A549 treated with AZD2906 at 1 μM for 4 hours (cell line): ENCODE measurements at places on chromosomes 3 and 15. TPM values are rescaled to one million over a fixed set of nuclear protein-coding genes. Genes with fewer than 3 reads are reported as not detected.

Gene TCAIM
- 7.0 to 8.3 TPM (median 7.5 TPM) in 5 replicates for total RNA-seq

Gene XIRP1
- 0.17 to 0.25 TPM (median 0.19 TPM) in 5 replicates for total RNA-seq

Gene GHSR
- not detected in 5 replicates for total RNA-seq

Gene GP9
- 0.14 TPM in 1 of 5 replicates, not detected in the others for total RNA-seq

Gene CCK
- 1.7 to 2.9 TPM (median 1.9 TPM) in 5 replicates for total RNA-seq

Gene ARL14
- total RNA-seq, result 0.30 to 0.59 TPM (median 0.41 TPM) in 5 replicates

Gene MCTP2
- not detected in 5 replicates for total RNA-seq

Gene TMC3
- total RNA-seq, result not detected in 5 replicates

Gene MNS1
- total RNA-seq, result 1.9 to 3.4 TPM (median 2.6 TPM) in 5 replicates

Gene RTP3
- not detected in 5 replicates for total RNA-seq

Gene FANCD2
- total RNA-seq, result 16.8 to 19.2 TPM (median 17.6 TPM) in 5 replicates

Gene BFSP2
- total RNA-seq, result not detected in 5 replicates

Gene ARHGEF26
- 10.0 to 11.9 TPM (median 10.7 TPM) in 5 replicates for total RNA-seq

Gene GPR149
- not detected in 5 replicates for total RNA-seq

Gene GXYLT2
- total RNA-seq, result 1.1 to 1.7 TPM (median 1.6 TPM) in 5 replicates
